ENCODE measurements at places on chromosomes 1 and 21.

DNA sequence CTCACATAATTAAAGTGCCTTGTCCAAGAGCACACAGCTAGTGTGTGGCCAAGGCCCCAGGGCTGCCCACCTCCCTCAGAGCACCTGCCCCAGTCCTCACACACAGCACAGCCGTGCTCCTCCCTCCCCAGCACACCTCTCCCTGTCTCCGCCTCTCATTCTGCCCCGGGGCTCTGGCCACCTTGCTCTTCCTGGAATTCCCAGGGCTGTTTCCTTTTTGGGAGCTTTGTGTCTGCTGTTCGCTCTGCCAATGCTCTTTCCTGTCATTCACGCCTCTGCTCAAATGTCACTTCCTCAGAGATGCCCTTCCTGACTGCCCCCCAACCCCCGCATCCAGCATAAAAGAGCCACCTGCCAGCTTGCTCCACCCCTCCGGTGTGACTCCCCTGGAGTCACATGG lies 13.3 kb downstream of the SLC6A17 start:
- no peak for DNase-seq

DNA sequence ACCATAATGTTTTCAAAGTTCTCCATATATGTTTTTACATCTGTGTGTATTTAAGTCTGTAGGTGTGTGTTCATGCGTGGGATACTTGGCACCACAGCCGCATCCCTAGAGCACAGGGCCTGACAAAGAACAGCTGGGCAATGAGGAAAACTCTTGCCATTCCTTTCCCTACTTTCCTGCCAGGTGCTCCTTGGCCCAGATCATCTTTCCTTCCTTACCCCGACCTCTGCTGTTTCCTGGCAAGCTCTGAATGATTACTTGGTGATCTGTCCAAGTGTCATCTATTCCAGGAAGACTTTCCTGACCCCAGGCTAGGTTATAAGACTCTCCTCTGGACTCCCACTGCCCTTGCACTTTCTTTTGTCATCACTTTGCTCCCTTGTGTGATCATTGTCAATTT lies 123.6 kb downstream of the ELAVL4 start:
- no peak for DNase-seq

DNA sequence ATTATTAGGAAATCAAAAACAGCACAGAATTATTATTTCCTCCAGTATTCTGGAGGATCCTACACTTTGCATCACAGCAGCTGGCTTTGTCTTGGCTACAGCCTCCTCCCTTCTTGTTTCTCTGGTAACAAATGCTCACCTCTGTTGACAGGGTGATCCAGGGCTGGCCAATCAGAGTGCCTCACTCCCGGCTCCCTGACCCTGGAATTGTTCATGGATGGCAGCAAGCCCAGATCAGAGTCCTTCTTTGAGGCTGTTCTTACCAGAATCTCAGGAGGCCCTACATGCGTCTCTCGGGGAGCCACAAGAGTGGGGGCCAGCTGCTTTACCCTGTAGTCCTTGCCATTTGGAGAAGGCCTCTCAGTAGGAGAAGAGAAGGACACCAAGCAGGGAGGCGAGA lies 48.4 kb upstream of the IGSF5 start:
- DNase-seq: no peak

DNA sequence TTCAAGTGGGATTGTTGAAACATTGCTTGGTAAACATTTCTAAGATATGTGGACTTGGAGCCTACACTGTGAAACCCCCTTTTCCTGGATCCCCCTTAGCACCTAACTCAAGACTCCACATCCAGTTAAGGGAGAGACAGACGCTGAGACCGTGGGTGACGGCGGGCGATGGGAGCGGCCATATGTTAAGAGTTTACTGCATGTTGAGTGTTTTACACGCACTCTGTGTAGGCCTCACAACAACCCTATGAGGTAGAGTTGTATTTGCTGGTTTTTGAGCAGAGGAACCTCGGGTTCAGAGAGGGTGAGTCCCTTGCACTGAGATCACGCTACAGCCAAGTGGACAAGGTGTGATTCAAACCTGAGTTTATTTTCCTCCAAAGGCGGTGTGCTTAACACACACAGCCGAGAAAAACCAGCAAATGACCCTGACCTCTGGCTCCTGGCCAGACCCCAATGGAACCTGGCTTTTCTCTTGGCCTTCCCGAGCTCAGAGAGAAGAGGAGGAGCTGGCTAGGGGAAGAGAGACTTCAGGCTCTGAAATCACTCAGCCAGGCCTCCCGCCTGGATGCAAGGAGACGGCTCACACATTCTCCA lies 46.9 kb upstream of the GOLT1A start:
- DNase-seq: no peak

GRCh38 chr1:107436552-107437241 lies 295.9 kb downstream of the NTNG1 start:
- no peak for DNase-seq

DNA sequence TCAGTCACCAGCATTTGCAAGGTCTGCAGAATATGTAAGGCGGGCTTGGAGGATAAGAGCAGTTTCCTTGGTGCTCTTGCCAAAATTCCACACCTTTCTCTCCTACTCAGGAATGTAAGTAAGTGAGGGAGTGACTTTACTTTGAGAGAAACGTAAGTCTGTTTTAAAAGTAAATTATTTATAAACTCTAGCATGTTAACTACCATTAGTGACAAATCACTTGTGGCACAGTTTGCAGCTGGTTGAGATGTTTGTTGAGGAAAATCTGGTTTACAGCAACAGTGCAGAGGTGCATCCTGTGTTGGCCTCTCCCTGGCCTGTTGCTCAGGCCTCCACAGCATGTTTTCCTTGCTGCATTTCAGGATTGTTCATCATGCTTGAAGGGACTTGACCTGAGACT lies 8.5 kb downstream of the CGN start:
- no peak for DNase-seq

DNA sequence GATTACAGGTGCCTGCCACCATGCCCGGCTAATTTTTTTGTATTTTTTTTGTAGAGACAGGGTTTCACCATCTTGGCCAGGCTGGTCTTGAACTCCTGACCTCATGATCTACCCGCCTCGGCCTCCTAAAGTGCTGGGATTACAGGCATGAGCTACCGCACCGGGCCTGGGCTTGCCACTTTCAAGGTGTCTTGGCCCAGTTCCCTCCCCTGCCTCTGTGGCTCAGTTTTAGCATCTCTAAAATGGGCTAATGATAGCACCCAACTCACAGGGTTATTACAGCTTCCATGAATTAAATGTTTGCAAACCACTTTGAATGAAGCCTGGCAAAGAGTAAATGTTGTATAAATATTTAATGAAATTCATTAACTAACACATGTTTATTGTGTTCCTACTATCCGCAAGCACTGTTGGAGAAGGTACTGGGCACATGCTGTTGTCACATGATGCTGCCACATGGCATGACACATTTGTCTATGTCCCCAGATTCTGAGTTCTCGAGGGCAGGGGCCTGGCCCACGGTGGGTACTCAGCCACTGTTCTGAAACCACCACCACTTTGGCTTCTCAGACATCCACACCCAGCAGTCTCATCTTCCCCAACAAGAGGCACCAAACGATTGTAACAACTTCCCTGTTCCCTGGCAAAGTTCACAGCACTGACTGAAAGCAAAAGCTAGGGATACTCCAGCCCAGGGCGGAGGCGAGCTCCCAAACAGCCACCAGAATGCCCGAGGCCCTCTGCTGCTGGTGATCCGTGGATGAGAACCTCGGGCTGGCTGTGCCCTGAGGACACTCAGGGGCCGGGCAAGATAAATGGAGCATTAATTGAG lies 9.7 kb downstream of the IFFO2 start:
- DNase-seq: no peak

DNA sequence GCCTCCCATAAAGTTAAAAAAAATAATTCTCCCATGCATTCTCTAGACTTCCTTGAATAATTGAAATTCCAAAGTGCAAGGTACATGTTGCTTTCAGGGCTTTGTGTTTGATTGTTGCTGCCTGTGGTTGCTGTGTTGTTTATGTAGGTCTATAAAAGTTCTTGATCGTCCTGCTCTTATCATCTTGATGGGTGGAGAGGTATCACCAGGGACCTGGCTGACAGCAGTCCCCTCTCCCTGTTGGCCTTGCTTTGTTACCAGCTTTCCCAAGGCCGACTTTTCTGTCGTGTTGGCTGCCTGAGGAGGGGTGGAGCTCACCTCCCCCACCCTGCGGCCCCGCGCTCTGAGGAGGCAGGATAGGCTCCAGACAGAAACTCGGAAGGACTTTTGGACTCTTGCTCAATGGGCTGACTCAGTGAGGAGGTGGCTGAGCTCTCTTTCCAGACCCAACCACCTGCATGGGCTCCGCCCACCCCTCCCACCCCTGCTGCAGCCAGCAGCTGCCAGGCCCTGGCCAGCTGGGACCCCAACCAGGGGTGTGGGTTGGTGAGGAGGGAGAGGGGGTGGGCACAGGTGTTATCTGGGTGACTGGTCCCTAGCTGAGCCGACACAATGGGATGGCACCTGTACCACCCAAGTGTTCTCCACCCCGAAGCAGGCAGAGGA lies 2.0 kb downstream of the INAVA start:
- DNase-seq: no peak

- DNase-seq: no peak
These were observed 777 bp downstream of the NUDT17 start for GRCh38 chr1:145846201-145846612.

- DNase-seq: no peak
These were observed 44.1 kb upstream of the DNAJC6 start for GRCh38 chr1:65265296-65265650.

GRCh38 chr1:231053493-231054162 lies 13.6 kb upstream of the FAM89A start:
- DNase-seq: no peak

DNA sequence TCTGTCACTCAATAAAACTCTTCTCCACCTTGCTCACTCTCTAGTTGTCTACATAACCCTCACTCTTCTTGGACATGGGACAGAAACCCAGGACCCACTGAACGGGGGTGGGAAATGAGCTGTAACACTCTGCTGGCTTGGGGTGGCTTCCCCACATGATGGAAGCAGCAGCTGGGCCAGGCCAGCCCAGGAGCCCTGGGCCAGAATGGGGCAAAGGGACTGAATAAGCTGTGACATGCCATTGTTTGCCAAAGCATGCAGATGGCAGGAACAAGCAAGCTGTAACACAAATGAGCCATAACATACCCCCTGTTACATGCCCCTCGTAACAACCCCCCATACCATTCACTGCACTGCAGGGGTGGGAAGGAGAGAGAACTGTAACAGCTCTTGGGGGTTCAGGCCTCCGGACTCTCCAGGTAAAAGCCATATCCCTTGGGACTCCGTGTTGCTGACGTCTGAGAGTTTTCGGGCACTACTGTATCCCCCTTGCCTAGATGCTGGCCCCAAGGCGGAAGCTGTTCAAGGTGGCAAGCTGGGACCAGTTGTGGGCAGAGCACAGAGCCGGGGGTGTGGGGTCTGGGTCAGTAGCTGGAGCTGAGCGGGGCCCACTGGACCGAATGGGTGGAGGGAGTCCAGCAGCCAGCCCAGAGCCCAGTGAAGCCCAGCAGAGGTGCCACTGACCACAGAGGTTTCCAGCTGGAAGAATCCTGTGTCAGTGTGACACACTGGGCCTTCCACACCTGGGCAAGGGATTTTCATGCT lies 56.1 kb upstream of the DMRTB1 start:
- DNase-seq: no peak

GRCh38 chr1:9253004-9253403 lies 18.4 kb downstream of the H6PD start:
- no peak for DNase-seq

DNA sequence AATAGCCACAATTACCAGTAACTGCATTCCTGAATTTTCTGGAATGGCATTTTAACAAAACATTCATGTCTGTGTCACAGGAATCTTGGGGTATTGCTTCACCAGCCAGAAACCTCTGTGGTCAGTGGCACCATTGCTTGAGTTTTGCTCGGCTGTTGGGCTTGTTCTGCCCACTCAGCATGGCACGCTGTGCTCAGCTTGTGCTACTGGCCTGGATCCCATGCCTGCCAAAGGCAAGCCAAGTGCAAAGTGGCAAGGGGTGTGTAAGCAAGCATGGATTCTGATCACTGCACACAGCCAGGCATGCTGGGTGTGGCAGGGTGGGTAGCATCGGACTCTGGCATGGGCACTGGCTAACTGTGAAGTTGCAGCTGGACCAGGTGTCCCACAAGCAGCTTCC lies 1150.9 kb downstream of the MRPL39 start:
- no peak for DNase-seq

DNA sequence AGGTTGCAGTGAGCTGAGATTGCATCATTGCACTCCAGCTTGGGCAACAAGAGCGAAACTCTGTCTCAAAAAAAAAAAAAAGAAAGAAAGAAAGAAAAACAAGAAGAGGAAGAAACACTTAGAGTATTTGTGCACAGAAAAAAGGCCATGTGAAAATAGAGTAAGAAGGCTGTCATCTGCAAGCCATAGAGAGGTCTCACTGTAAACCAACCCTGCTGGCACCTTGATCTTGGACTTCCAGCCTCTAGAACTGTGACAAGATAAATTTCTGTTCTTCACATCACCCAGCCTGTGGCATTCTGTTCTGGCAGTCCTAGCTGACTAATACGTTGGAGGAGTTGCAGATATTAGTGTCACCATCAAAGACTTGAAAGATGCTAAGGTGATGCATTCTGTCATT lies 12.1 kb upstream of the ZDHHC18 start:
- DNase-seq: no peak

DNA sequence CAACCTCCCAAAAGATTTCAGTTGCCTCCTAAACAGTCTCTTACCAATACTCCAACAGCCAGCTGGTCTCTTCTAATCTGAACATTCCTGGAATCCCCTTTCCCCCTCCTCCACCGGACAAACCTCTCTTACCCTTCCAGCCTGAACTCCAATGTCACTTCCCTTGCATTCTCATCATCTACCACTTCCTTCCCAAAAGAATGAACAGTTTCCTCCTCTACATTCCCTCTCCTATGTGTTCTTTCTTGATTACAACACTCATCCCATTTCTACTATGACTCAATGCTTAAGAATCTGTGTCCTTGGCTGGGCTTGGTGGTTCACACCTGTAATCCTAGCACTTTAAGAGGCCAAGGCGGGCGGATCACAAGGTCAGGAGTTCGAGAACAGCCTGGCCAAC lies 417.1 kb downstream of the SETD4 start:
- DNase-seq: no peak

DNA sequence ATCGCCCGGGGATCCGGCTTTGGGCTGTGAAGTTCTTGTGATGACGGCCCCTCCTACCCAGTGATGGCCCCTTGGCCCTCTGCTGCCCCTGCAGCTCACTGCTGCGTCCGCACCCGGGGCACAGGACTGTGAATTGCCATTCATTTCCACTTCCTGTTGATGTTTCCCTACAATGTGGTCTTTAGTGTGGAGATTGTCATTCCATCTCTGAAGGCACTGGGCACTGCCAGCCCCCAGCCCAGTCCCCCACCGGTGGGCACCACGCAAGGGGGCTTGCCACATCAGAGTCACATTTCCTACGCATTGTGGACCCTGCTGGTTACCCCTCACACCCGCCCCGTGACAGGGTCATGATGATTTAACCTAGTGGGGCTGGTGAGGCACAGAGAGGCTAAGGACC lies 2.5 kb upstream of the MX2 start:
- no peak for DNase-seq

DNA sequence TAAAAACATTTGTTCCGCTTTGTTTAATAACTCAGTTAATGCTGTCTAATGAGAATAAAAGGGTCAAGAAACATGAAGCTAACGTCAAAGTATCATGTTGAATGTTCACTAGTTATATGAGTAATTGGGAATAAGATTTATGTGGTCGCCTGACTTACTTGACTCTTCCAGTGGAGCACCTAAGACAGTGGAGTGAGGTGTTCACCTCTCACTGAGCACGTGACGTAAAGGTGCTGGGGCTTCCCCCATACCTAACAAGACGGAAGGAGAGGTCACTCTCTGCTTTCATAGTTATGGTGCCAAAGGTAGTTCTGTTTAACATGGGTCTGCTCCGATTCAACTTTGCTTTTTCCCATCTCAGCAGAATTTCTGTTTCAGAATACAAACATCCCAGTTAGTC lies 686 bp downstream of the KMO start:
- no peak for DNase-seq

GRCh38 chr1:24964811-24965570 lies 34.9 kb upstream of the RUNX3 start:
- peak; percentile 70 for DNase-seq

Measured in activated CD4-positive, alpha-beta T cell treated with anti-CD3 and anti-CD28 coated beads for 1 hour (primary cell).